Left ventricle myocardium superior (tissue), 1 donor: ENCODE measurements at places on chromosomes 16 and 17. TPM values are rescaled to one million over a fixed set of nuclear protein-coding genes. Genes with fewer than 3 reads are reported as not detected.

The ZNF597 gene
- 2.0 TPM for total RNA-seq

The CFAP97D1 gene
- total RNA-seq = not detected

The SECTM1 gene
- total RNA-seq = 5.5 TPM

The LRRC3C gene
- not detected for total RNA-seq

The KCNJ2 gene
- total RNA-seq = 50.6 TPM

The CCL7 gene
- not detected for total RNA-seq

The TNRC6C gene
- 21.2 TPM for total RNA-seq

The SALL1 gene
- total RNA-seq = not detected

The BRIP1 gene
- total RNA-seq = 0.35 TPM

The SLC35G6 gene
- total RNA-seq = not detected

The CACNG1 gene
- not detected for total RNA-seq

The KRT36 gene
- not detected for total RNA-seq

The SNAI3 gene
- total RNA-seq = 3.8 TPM

The RRAD gene
- total RNA-seq = 86.7 TPM

The P2RX1 gene
- total RNA-seq = 0.17 TPM

- DNase-seq = no peak
Observed at GRCh38 chr17:27776882-27777624, 23.3 kb downstream of the NOS2 start.

- no peak for DNase-seq
Observed at GRCh38 chr17:82998637-82999036, 80.8 kb upstream of the METRNL start.

DNA sequence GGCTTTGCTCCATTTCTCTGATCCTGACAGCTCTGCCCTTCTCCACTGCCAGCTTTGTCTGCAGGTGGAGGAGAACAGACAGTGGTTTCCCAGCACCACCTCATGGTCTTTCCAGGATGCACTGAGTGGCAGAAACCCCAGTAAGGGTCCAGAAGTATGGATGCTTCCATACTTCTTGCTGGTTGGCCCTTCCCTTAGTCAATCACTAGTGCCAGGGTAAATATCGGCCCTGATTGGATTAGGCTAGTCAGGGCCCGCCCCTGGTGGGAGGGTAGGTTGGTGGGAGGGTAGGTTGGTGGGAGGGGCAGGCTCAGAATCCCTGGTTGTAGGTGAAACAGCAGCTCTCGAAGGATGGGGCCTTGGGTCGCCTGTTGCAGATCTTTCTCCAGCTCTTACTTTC, 10.2 kb downstream of the RNF213 start:
- DNase-seq = no peak

GRCh38 chr17:10931133-10931532, 93.2 kb upstream of the PIRT start:
- DNase-seq = no peak

DNA sequence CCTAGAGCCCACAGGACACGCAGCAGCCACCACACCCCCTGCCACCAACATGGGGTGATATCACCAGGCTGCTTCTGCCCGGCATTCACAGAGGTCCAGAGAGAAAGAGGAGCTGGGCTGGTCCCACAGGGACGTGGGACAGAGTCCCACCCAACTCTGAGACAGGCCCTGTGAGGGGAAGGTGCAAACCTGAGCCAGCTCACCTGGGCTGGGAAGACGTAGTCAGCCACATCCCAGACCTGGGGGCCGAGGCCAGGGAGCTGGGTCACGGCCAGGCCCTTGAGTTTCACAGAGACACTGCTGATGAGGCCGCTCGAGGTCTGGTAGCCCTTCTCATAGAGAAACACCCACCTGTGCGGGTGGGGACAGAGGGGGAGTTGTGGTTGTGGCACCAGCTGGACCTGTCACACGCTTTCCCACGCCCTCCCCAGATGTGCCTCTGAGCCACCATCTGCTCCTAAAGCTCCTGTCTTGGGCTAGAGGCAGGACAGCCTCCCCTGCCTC, 11.2 kb downstream of the P2RX1 start:
- DNase-seq = no peak

GRCh38 chr16:72532906-72533410, 361.0 kb upstream of the PMFBP1 start:
- DNase-seq = no peak

DNA sequence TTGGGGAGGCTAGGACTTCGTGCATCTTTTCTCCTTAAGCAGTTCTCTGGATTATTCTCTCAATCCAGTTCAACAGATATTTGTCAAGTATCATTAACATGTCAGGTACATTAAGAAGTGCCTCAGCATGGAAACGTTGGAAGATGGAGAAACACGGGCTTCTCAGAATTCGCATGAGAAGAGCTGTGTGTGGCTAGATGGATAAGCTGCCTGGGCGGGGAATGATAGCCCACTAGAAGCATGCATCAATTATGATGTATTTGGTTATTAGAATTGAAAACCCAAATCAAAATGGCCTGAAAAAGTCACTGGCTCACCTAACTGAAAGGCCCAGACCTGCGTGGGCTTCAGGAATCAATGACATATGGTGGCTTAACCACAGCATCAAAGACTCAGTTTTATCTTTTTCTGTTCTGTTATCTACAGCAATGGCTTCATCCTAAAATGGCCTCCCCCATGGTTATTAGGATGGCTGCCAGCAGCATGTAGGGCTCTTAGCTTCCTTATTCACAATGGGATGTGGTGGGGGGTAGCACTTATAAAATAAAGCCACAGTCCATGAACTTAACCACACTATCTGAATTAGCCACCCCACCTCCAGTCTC, 43.9 kb downstream of the MMD start:
- no peak for DNase-seq

- no peak for DNase-seq
Observed at GRCh38 chr16:51035711-51036110, 115.4 kb downstream of the SALL1 start.

GRCh38 chr16:31400191-31400590, 7.1 kb downstream of the ITGAD start:
- DNase-seq = no peak

DNA sequence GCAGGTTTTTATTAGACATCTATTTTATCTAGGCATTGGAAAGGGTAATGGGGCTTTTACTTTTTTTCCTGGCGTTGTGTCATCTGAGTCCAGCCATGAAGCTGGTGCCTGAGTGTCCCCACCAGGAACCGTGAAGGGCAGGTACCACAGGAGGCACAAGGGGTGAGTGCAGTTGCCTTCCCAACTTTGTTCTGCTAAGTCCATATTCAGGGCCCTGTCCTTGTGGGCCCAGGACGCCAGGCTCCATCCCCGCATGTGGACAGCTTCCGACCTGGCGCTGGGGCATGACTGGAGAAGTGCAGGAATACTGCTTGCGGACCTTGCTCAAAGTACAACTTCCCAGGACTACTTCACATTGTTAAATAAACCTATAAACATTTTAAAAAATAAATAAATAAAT, 60.6 kb downstream of the KPNA2 start:
- no peak for DNase-seq

DNA sequence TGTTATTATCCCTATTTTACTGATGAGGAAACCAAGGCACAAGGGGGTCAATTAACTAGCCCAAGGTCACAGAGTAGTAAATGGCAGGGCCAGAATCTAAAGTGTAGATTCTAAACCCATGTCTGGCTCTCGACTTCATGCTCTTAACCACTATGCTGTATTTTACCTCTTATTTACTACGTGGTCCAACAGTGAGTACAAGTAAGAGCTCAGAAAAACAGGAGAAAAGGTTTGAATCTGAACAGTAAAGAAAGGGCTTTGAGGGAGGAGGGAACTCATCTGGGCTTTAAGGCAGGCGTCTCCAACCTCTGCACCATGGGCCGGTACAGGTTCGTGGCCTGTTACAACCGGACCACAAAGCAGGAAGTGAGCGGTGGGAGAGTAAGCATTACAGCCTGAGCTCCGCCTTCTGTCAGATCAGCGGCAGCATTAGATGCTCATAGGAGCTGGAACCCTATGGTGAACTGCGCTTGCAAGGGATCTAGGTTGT, 62.9 kb downstream of the SMURF2 start:
- no peak for DNase-seq

- no peak for DNase-seq
Observed at GRCh38 chr17:45889579-45889978, 4.8 kb upstream of the MAPT start.

DNA sequence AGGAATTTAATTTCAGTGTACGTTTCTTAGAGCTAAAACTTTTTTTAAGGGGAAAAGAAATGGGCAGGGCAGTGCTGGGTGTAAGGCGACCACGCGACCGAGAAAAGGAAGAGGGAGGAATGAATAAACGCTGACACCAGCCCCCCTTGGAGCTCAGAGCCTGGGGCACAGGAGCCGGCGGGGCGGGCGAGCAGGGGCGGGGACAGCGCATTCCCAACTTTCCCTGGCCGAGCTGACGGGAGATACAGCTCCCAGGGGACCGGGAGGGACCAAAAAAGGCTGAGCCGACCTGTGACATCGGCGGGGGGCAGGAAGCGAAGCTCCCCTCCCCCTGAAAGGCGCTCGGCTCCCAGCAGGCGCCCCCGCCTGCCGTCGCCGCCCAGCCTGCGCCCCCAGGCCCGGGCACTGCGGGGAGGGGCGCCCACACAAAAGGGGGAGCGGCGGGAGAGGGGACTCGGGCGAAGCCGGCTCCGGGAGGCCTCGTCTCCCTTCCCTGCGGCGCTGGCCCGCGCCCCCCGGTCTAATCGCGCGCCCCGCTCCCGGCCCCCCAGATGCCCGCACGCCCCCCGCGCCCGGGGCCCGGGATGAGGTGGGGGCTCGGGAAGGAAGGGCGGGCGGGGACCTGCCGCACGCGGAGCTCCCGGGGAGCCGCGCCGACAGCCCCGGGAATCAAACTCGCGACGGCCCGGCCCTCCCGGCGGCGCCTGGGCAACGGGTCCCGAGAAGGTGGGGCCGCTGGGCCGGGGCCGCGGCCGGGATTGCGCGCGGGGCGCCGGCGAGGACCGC, 622 bp downstream of the CUEDC1 start:
- DNase-seq = peak; percentile 92

- no peak for DNase-seq
Observed at GRCh38 chr17:6994118-6994598, 1.7 kb upstream of the ALOX12 start.

GRCh38 chr17:5557485-5557884, 26.8 kb downstream of the NLRP1 start:
- no peak for DNase-seq

DNA sequence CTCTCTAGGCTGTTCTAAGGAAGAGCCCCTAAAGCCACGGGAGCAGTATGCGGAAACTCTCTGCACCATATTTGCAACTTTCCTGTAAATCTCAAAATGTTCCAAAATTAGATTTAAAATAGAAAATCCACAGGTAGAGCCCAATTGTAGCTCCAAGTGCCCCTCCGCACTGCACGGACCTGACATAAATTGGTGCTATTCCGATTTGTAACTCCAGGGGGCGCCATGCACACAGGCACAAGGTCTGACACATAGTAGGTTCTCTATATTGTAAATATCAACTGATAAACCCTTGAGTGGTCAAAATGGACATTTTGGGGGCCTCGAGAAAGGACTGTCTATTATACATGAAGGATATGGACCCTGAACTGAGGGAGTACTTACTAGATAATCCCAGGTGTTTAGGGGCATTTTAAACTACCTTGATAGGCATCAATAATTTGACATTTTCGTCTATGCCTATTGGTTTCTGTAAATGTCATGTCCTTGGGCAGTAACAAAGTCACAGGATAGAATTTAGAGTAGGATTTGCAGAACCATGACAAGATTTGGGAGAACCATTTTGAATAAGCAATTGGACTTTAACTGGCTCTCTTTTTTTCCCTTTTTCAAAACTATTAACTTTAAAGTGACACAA, 36.6 kb upstream of the TMEM132E start:
- no peak for DNase-seq

DNA sequence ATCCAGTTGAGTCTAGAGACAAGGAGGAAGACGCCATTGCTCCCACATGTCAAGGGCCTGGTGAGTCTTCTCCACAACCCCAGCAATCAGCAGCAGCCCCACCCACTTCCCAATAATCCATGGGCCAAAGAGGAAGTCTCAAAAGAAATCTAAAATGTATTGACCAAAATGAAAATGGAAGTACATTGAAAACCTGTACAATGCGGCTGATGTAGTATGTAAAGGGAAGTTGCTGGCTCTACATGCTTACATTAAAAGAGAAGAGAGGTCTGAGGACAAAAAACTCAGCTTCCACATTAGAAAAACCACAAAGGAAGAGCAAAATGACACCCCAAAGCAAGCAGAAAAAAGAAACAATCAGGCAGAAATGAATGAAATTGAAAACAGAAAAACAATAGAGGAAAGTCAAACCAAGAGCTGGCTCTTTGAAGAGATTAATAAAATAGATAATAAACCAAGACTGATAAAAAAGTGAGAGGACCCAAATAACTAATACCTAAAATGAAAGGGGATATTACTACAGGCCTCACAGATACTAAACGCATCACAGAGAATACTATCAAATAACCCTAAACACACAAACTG, 100.6 kb upstream of the METRNL start:
- DNase-seq = no peak

GRCh38 chr17:40329839-40330794, 21.1 kb downstream of the RARA start:
- peak; percentile 92 for DNase-seq

GRCh38 chr16:6081320-6081976, 983.9 kb upstream of the EEF2KMT start:
- no peak for DNase-seq

DNA sequence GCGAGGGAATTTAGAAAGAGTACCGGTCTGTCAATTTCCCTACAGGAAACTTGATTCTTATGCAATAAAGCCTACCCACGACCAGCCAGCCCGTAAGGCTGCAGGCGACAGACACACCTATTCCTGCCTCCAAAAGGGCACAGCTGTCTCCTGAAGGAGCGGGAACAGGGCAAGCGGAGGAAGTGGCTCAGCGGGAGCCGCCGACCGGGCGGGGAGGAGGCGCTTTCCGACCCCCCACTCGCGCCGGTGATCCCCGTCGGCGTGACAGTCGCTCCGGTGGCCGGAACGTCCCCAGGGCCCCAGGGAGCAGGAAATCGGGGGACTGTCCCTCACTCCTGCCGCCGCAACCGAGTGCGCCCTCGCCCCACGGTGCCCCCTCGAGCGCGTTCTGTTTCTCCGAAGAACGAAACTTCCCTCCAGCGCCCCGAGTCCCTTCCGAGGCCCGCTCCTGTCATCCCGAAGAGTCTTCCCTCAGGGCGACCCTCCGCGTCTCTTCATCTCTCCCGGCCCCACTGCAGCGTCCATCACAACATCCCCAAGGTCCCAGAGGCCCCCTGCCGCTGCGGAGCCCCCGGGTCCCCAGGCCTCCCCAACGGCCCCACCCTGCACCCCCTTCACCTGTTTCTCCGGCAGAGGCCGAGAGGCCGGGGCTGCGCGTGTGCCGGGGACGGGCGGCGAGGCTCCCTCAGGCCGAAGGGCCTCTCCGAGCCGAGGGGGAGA, 421 bp downstream of the STAT3 start:
- peak; percentile 62 for DNase-seq

DNA sequence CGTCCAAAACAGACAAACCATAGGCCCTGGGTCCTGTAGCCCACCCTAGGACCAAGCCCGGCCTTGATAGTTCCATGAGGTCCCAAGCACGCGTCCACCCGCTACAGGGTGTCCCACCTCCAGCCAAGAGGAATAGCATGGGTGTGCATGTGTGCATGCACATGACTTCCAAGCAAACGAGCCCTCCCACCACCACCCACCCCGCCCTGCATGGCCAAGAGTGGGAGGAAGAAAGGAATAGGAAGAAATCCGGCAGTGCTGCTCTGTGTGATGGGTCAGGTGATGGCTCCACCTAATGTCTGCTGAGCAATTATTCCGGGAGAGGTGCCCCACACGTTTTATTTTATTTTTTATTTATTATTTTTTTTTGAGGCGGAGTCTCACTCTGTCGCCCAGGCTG, 184.6 kb downstream of the ZNF423 start:
- DNase-seq = peak; percentile 14

- no peak for DNase-seq
Observed at GRCh38 chr16:58365623-58366022, 26.6 kb upstream of the GINS3 start.

- DNase-seq = no peak
Observed at GRCh38 chr17:61757168-61757567, 106.2 kb downstream of the BRIP1 start.
